ENCODE measurements at places on chromosomes 2 and 18.

- no peak for DNase-seq
These were observed 4.9 kb upstream of the FIGLA start for GRCh38 chr2:70795164-70795995.

GRCh38 chr2:216540920-216541319, 42.3 kb downstream of the RPL37A start:
- no peak for DNase-seq

GRCh38 chr2:144886862-144887261, 366.9 kb upstream of the ZEB2 start:
- DNase-seq: no peak

- DNase-seq: no peak
These were observed 203.7 kb upstream of the LYPD1 start for GRCh38 chr2:132873738-132874137.

- peak; percentile 19 for DNase-seq
These were observed 1.5 kb downstream of the RHOB start for GRCh38 chr2:20448246-20448976.

GRCh38 chr2:12928775-12929401, 212.2 kb downstream of the TRIB2 start:
- no peak for DNase-seq

GRCh38 chr2:178827111-178827510, 19.9 kb upstream of the TTN start:
- no peak for DNase-seq

DNA sequence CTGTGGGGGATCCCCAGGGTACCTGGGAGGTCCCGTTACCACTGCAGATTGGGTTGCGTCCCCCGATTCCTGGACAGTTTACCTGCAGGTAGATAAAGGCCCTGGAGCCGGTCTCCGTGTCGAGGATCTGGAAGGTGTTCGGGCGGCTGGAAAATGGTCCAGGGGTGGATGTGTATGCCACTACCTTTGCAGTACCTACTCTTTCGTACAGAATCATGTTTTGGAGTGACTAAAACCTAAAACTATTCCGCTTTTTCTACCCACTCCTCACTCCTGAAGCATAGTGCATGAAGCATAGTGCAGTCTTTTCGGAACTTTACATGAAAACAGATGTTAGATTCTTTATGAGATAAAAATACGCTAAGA, 418 bp downstream of the WDR75 start:
- no peak for DNase-seq

GRCh38 chr2:20429528-20429927, 17.3 kb upstream of the RHOB start:
- no peak for DNase-seq

DNA sequence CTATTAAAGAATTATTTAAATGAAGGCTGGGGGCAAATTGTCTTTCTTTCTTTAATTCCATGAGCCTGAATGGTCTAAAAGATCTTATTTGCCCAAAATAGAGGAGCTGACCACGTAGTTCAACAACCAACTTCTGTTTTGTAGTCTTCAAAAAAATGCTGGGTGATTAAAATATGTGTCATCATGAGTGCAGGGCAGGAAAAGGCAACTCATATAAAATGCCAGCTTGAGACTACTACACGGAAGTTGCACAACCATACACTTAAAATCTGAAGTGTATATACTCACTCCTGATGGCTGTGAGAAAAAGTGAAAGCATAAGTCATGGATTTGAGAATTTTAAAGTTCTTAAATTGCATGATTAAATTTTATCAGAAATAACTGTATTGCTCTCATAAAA, 210.9 kb downstream of the DYM start:
- DNase-seq: no peak

GRCh38 chr2:38093527-38094165, 17.7 kb upstream of the CYP1B1 start:
- no peak for DNase-seq
